Heart right ventricle (tissue), 16 donors: ENCODE measurements at places on chromosomes 6 and 20. TPM values are rescaled to one million over a fixed set of nuclear protein-coding genes. Genes with fewer than 3 reads are reported as not detected.

Gene AGPAT4
- total RNA-seq: 3.8 TPM

Gene GNAS-AS1
- 0.15 TPM for total RNA-seq

Gene RBCK1
- total RNA-seq: 74.2 TPM

Gene HCRTR2
- total RNA-seq: not detected

Gene MICA
- 9.0 TPM for total RNA-seq

Gene TMEM170B
- 3.8 TPM for total RNA-seq

Gene ZNF184
- total RNA-seq: 2.1 TPM

Gene FUT9
- not detected for total RNA-seq

Gene SLC17A9
- total RNA-seq: 0.57 TPM

Gene SF3B5
- 129 TPM for total RNA-seq
